ENCODE measurements at places on chromosomes 6 and 20.

GRCh38 chr6:83509441-83509840 is 2.9 kb upstream of the PRSS35 start:
- no peak for DNase-seq

DNA sequence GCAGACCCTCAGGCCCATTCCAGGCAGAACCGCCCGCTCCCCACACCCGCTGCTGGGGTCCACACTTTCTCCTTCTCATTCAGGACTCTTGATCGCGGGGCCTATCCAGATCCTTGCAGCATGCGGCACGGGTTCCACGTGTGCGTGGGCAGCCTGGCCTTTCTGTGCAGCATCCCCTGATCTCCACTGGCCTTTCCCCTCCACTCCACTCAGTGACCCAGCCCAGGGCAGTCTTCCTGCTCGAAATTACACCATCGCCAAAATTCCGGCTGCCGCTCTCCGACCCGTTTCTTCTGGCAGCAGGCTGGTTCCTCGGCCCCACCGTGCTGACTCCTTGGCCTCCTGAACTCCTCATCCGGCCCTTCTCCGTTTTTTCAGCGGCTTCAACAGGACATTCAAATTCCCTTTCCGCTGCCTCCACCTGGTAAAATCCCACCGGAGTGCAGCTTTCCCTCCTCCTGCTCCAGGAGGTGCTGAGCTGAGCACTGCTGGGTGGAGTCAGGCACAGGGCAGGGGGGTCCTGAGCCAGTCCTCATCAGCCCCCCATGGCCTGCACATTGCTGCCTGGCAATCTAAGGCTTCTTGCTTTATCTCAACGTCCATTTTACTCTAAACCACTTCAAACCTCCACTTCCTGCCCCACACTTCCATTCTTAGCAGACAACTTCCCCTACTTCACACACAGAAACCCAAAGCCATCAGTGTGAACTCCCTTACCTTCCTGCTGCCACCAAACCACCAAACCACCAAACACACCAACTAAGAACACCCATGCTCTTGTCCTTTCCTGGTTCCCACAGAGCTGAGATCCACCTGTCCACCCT is 9.0 kb downstream of the SFT2D1 start:
- DNase-seq: no peak

DNA sequence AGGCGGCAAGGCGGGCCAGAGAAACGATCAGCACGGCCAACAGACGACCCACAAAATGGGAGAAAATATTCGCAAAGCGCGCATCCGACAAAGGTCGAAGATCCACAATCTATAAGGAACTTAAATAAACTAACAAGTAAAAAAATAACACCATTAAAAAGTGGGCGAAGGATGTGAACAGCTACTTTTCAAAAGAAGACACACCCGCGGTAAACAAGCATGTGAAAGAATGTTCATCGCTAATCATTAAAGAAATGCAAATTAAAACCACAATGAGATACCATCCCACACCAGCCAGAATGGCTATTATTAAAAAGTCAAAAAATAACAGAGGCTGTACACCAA is 117.8 kb upstream of the SIRPA start:
- no peak for DNase-seq

GRCh38 chr6:154951345-154952200 is 43.5 kb upstream of the TIAM2 start:
- no peak for DNase-seq

DNA sequence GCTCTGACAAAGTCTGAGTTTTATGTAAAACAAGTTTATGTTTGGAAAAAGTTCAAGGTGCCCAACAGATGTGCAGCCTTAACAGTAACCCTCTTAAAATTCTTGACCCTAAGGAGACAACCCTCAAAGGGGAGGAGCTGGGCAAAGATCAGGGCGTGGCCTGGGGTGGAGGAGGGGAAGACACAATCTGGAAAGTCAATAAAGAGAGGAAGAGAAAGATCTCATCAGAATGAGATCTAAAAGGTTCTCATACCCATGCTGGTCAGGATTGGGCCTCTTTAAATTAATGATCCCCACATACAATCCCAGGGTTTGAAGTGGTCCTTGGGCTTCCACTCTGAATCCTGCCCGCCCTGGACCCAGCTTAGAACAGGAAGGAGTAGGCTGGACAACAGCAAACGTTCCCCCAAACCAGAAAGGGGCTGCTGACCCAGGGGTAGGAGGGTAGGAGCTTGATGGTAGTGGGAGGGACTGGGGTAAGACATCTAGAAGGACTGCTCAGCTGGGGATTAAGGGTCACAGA is 33.0 kb downstream of the FOXP4 start:
- DNase-seq: no peak

Measured in T1000 (cell line).